ENCODE measurements at places on chromosomes 7 and 10.

GRCh38 chr10:61120805-61121204, 176.8 kb upstream of the RHOBTB1 start:
- DNase-seq: no peak

DNA sequence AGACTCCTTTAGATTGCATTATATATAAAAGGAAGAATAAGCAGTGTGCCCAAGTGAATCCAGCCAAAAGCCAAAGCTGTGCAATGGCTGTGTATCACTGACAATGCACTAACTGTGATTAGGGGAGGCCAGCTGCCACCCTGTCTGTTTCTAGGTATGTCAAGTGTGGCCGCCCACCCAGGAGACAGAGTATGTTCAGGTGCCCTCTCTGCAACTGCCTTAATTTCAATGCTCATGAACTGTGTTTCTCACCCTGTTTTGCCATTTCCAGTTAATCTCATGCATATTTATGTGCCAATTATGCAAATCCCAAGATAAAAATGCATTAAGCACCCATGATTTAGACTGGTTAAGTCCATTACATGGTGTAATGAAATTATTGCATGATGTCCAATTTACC, 159.4 kb downstream of the FRMD4A start:
- DNase-seq: no peak

DNA sequence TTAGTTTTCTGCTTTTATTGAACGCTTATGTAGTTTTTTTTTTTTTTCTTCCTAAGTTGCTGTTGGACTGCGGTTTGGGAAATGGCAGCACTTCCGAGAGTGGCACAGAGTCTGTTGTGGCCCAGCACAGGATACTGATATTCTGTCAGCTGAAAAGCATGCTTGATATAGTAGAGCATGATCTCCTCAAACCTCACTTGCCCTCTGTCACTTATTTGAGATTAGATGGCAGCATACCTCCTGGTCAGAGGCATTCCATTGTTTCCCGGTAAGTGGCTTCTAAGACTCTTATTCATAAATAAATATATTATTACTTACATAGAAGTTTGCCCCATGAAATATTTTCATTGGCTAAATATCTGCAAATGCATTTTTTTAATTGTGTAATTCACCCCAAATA, 101.1 kb downstream of the BTAF1 start:
- DNase-seq: no peak

DNA sequence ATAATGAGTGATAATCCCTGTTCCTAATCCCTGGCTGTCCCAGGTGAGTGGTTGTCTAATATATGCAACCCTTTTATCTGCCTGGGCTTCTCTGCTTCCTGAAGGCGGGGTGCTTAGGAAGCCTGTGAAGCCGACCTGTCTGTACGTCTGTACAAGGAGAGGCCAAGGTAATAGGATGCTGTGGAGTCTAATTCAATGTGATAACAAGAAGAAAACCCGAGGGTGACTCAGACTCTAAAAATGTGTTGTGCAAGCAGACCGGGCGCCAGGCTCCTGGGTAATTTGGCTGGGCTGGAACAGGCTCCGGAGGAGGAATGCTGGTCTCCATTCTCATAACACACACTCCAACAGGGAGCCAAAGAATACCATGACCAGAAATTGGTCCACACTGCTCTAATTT, 43.6 kb downstream of the THNSL1 start:
- no peak for DNase-seq

DNA sequence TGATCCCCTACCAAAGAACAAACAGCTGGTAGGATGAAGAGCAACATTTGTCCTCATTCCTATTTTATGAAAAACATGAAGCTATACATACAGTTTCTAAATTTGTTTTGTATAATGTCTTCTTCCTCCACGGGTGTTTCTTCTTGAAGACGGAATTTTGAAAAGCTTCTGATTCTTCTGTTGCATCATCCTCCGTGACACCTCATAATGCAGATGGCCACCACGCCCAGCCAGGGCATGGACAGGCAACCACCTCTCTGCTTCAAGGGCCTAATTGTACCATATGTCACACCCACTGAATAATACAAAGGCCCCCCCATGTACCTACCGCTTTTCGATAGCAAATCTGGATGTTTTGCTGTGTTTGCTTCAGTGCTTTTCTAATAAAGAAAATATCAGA, at the start of gene SUN3:
SUN3 (minus strand) TSS at position 170 of the 400 bp plus-strand sequence; CDS start at position 1, 169 bp downstream.
- no peak for DNase-seq

DNA sequence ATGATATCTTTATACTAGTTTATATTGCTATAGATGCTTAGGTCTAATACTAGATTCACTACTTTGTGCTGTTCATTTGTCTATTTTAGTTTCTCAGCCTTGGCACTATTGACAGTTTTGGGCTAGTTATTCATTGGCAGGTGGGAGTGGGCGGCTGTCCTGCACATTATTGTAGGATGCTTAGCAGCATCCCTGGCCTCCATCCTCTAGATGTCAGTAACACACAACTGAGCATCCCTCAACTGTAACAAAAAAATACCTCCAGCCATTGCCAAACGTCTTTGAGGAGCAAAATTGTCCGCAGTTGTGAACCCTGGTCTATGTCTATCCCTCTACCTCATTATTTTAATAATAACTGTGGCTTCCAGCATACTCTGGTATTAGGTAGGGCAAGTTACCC, 34.4 kb upstream of the PNLIP start:
- DNase-seq: no peak

DNA sequence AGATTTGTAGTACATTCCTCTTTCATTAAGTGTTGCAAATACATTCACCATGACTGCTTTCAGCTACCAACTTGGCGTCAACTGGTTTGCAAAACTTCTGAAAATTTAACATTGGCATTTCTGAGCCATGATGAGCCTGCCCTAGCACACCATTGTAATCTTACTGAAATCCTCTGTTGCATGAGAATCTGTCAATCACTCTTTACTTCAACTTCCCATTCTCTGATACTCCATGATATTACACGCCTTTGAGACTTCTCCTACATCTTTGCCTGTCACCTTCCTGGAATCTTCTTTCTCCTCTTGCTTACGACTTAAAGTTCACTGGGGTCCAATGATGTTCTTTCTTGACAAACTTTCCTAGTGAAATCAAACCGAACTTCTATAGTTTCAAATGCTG, 32.2 kb downstream of the EBLN1 start:
- DNase-seq: no peak

DNA sequence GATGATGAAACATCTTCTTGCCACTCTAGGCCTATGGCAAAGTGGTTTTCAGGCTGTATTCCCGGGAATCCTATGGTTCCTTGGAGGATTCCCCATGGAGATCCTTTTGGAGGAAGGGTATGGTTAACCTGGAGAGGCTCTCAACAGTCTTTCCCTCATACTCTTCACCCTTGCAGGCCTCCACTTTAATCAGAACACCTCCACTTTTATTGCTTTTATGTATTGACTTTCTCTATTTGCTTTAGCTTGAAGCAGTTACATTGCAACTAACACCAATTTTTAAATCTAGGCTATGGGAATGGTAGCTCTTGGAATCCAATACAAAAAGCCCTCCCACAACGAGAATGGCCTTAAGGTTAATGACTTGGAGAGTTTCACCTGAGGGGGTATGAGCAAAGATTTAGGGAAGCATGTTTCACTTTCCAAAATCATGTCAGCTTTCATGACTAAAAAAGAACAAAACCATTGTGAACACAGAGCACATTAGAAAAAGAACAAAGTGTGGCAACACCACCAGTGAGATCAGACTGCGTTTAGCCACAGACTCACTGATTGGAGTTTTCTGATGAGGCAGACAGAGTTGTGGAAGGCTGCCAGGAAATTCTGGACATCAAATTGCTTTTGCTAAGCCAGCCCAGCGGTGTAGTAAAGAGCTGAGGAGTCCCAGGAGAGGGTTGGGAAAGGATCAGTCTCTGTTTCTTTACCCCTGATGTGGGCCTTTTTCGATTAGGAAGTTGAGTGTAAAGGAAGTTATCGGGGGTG, 130.4 kb upstream of the BMPER start:
- DNase-seq: no peak

DNA sequence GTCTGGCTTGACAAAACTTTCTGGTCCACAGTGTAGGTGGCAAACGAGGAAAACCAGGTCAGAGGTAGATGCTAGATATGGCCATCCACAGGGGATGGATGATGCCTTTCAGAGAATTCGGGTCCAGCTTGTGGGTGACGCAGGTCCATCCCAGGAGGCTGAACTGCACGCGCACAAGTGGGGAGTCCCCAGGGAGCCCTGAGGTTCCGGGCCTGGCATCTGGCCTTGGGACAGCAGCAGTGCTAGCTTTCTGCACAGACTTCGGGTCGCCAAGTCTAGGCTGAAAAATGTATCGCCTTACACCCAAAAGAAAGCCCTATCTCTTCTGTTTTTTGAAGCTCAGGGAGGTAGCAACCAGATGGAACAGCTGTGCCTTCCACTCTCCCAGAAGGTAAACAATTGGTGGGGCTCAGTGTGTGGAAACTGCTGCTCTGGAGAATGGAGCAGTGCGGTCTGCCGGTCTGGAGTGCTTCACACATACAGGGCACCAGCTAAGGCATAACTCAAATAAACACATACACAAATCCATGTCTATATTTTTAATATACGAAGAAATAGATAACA, 119.3 kb upstream of the ACBD5 start:
- no peak for DNase-seq

GRCh38 chr7:29457565-29458011, 106.0 kb upstream of the PRR15 start:
- no peak for DNase-seq

- no peak for DNase-seq
Measured at GRCh38 chr7:141402277-141402996, 148.8 kb upstream of the AGK start.

GRCh38 chr7:30329716-30330115, 45.3 kb downstream of the ZNRF2 start:
- no peak for DNase-seq

DNA sequence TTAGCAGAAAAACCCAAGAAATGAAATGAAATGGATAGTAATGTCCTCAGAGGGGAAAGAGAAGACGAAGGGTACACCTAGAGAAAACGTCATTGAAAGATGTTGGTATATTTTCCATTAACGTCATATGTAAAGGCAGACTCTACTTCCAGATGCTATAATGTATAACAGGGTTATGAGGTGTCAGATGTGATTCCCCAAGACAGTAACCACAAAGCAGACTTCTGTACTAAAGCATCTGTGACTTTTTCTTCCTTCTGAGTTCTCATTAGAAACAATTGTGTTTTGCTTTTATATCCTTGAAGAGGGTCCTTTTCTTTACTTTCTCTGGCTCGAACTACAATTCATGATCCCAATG, 37.4 kb downstream of the LRRC72 start:
- no peak for DNase-seq

GRCh38 chr10:88389456-88389855, 193.7 kb downstream of the RNLS start:
- DNase-seq: no peak

- DNase-seq: no peak
Measured at GRCh38 chr7:111438369-111439289, 123.7 kb downstream of the IMMP2L start.

GRCh38 chr7:70947181-70947580, 184.8 kb upstream of the GALNT17 start:
- DNase-seq: no peak

DNA sequence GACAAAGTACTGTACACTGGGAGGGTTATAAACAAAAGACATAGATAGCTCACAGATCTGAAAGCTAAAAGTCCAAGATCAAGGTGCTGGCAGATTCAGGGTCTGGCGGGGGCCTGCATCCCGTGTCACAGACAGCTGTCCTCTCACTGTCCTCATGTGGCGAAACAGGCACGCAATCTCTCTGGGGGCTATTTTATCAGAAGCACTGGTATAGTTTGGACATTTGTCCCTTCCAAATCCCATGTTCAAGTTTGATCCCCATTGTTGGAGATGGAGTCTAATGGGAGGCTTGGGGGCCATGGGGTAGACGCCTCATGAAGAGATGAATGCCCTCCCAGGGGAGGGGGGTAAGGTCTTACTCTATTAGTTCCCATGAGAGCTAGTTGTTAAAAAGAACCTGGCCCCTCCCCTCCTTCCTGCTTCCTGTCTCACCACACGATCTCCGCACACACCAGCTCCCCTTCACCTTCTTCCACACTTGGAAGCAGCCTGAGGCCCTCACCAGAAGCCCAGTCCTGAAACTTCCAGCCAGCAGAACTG, 72.5 kb upstream of the UCN3 start:
- peak; percentile 70 for DNase-seq

DNA sequence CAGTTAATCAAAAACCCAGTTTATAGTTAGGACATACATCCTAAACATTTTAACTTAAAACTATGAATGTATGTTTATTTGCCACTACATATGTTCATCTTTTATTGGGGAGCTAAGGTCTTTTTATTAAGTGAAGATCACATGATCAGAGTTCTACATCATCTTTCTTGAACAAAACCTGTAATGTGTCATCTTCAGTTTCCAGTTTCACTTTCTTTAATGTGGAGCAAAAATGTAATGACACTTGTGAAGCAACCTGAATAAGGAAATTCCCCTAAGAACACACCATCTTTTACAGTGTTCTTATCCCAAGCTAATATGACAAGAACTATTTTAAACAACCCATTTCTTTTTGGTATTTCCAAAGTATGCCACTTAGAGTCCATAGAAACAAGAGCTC, 166.7 kb upstream of the BET1 start:
- DNase-seq: no peak

- DNase-seq: peak; percentile 58
Measured at GRCh38 chr10:101841826-101842225, 1.8 kb downstream of the KCNIP2 start.

- no peak for DNase-seq
Measured at GRCh38 chr10:102653060-102653459, 8.8 kb downstream of the TRIM8 start.

DNA sequence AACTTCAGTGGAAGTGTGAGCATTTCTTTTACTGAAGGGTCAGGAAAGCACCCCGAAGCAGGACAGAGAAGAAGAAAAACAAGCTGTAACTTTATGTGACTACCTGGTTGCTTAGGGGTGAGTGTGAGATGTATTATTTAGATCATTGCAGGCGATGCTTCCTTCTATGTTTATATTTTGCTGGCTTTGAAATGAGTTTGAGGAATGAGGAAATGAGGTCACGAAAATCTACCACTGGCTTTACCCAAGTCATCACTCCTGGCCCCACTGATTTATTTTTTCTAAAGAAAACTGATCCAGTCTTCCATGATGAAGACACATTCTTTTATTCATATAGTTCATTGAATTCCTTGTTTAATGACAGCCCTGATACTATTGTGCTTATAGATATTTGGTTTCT, 716.6 kb upstream of the FZD8 start:
- no peak for DNase-seq

GRCh38 chr10:79183468-79183865, 114.7 kb downstream of the ZMIZ1 start:
- DNase-seq: no peak

GRCh38 chr10:33967606-33968120, 633.2 kb upstream of the NRP1 start:
- no peak for DNase-seq

GRCh38 chr7:74454021-74454924, 567 bp downstream of the GTF2IRD1 start:
- DNase-seq: peak; percentile 57

- no peak for DNase-seq
Measured at GRCh38 chr7:84196084-84196503, 1.5 kb upstream of the SEMA3A start.

DNA sequence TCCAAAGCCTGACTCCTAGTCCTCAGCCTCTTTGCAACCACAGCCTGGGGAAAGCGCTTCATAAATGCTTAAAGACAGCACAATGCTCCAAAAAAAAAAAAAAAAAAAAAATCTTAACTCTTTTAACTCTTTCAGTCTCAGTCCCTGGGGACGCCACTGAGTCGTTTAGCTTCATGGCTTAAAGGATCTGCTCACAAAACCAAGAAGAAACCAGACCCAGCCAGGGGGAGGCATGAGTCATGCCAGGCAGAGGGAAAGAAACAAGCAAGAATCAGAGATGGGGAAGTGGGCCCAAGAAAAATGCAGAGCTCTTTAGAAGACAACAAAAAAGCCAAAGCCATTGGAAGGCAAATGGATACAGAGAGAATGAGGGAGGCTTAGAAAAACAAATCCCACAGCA, 32.5 kb upstream of the DOCK1 start:
- no peak for DNase-seq
